ENCODE measurements at places on chromosomes 11 and 22.

- peak; percentile 36 for DNase-seq
These were observed 10.4 kb downstream of the PACSIN2 start for GRCh38 chr22:43004362-43005035.

DNA sequence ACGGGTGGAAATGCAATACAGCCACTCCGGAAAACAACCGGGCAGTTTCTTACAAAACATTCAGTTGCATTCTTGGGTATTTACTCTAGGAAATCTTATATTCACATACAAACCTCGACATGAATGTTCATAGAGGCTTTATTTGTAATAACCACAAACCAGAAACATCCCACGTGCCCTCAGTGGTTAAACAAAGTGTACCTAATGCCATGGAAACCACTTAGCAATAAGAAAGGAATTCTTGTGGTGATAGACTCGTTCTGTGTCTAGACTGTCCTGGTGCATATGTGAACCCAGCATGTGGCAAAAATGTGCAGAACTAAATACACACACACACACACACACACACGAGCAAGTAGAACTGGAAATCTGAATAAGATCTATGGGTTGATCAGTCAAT is 1073.3 kb downstream of the TBC1D22A start:
- DNase-seq: peak; percentile 38

- no peak for DNase-seq
These were observed 40.3 kb downstream of the OSBPL5 start for GRCh38 chr11:3124821-3125220.

DNA sequence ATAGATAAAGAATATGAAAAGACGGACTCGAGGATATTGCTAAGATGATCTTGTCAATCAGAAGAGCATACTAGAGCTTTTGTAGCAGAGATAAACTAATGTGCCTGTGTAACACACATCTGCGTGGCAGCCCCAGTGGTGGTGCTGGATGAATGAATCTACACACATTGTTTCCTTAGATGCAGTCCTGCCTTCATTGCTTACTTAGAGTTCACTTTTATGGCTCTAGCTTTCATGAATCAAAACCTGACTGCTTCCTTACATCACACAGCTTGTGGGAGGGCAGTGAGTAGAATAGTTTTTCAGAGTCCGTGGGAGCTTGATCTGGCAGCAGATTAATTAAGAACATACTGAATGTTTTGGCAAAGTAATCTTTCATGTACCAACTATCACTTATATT is 83.7 kb downstream of the EXT2 start:
- DNase-seq: no peak

DNA sequence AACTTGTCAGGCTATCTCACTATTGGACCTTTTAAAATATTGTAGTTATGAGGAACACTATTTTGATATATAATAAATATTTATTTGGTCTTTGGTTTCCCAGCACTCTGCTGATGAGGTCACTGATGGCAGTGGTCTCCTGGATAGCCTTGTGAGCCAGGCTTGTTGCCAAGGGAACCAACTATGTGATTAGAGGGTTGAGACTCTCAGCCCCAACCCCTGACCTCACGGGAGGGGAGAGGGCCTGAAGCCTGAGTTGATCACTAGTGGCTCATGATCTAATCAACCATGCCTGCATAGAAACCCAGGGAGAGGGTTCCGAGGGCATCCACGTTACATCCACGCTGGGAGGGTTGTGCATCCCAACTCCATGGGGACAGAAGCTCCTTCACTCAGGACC is 10.8 kb downstream of the PANX1 start:
- no peak for DNase-seq

GRCh38 chr11:115257270-115257669 is 246.9 kb downstream of the CADM1 start:
- DNase-seq: no peak

GRCh38 chr11:9639985-9640384 is 23.9 kb upstream of the SWAP70 start:
- no peak for DNase-seq

DNA sequence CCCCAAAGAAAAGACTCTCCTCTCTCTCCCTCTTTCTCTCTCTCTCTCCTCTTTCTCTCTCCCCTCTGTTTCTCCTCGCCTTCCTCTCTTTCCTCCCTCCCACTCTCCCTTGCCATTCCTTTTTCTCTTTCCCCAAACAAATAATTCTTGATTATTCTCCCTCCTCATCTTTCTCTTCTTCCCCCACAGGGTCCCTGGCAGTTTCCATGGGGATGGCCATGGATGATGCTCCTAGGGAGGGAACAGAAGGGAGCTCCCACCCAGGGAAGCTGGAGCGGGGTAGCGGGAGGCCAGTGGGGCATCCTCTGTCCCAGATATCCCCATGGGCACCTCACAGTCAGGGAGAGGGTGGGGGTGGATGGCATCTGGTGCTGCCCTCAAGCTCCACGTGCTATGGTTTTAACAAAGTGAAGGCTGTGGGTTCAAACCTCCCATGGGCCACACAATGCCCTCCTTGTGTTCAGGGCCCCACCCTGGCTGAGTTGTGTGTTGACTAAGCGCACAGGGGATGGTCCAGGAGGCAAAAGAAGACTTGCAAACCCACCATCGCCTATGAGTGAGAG is 266.4 kb downstream of the BUD13 start:
- no peak for DNase-seq

- no peak for DNase-seq
These were observed 887 bp downstream of the TRPC6 start for GRCh38 chr11:101582989-101583250.

GRCh38 chr22:48700566-48701295 is 1126.9 kb downstream of the BRD1 start:
- no peak for DNase-seq

GRCh38 chr11:111363985-111364384 is 15.1 kb downstream of the POU2AF1 start:
- no peak for DNase-seq

DNA sequence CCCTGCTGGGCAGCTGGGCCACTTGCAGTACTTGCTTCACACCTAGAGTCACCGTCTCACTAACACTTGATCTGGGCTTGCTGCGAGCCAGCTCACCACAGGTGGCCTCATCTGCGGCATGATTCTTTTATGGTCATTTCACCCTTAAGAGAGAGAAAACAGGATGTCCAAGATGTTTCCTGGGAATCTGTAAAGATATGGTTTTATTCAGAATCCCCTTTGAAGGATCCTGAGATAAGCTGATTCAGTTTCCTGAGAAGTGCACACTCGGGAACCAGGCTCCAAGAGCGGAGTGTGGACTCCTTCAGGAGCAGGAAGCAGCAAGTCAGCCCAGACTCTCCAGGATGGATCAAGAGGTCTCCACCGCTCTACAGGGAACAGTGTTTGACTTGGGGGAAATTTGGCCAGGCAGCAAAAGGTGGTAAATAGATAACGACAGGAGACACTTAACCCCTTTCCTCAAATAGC is 21.8 kb upstream of the TP53AIP1 start:
- DNase-seq: no peak

DNA sequence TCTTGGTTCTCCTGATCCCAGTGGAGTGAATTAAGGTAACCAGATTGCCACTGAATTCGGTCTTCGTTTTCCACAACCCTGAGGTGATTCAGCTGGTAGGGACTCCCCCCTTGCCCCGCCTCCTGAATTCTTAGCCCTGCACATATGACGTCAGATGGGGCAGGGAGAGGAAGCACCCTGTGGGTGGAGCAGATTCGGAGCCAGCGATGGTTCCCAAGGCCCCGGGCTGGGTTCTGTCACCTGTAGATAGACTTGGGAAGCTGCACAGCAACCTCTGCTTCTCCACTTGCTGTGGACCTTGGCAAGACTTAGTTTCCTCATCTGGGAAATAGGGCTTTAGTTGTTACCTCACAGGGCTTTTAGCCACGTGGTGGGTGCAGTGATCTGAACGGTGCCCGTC is 67.8 kb downstream of the CTTN start:
- no peak for DNase-seq

DNA sequence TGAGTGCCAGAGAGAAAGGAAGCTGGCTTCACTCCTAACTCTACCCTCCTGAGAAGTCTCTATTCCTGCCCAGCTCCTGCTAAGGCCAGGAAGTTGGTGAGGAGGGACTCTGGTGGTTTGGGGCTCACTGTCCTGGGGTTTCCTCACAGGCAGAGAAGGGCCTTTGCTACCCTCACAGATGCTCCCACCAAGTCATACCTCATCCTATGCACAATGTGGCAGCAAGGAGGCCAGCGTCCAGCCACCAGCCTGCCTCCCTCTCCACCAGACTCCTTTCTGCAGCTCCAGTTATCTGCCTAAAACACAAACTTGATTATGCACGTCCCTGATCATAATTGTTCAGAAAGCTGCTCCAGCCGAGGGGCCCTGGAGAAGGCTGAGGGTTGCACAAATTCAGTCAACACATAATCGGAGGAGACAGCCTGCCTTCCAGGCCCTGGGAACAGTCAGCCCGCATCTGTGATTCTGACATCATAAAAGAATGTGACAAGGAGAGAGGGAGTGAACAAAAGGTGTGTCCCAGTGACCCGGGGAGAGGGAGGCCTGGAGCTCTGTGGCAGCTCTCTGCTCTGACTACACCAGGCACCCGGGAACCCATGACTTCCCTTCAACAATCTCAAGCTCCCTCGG is 28.8 kb downstream of the DKK3 start:
- no peak for DNase-seq

- DNase-seq: no peak
These were observed 4.6 kb downstream of the LRRC32 start for GRCh38 chr11:76665921-76666351.

DNA sequence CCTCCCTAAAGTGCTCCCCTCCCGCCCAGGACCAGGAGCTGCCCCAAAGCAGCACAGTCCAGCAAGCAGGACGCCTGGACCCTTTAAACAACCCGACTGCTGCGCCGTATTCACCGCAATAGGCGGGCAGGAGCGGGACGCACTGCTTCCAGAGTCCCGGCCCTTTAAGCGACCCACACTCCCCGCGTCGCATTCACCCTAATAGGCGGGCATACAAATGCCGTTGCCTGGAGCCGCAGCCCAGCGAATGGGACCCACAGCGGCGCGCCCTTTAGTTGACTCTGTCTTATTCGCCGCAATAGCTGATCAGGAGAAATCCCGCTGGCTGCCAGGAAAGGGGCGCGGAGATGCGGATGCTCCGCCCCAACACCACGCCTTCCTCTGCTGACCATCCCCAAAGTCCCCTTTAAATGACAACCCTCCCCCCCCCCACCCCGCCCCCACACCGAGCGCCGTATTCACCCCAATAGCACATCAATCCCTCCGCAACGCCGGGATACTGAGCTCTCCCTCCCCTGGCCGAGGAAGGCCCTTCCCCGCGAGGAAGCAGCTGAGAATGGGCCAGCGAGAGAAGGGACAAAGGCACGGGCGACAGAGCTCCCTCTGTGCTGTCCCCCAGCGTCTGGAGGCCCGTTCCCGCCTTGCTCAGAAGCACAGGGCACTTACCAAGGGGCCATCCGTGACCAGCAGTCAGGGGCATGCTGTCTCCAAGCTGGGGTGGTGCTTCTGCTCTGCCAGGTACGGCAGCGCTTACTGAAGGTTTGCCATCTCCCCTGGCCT is 4.7 kb downstream of the OSBPL5 start:
- DNase-seq: peak; percentile 51

DNA sequence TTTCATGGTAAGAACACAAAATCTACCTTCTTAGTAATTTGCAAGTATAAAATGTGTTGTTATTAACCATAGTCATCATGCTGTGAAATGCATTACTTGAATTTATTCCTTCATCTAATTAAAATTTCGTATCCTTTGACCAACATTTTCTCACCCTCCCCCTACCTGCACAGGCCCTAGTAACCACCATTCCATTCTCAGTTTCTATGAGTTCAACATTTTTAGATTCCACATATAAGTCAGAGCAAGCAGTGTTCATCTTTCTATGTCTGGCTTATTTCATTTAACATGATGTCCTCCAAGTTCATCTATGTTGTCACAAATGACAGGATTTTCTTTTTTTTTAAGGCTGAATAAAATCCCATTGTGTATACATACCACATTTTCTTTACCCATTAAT is 43.5 kb upstream of the CCDC179 start:
- no peak for DNase-seq

All from AG04449 (cell line).